ENCODE measurements at places on chromosomes 2 and 18.

DNA sequence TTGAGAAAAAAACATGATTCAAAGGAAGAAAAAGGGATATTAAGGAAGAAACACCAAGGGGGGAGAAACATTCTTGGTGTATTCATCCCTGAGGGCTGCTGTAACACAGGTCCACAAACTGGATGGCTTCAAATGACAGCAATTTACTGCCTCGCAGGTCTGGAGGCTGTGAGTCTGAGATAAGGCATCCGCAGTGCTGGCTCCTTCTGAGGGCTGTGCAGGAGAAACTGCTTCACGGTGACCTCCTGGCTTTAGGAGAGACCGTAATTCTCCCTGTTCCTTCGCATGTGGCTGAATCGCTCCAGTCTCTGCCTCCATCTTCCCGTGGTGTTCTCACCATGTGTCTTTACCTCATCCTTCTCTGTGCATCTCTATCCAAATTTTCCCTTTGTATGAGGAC, 490.7 kb downstream of the EIPR1 start:
- DNase-seq = no peak

DNA sequence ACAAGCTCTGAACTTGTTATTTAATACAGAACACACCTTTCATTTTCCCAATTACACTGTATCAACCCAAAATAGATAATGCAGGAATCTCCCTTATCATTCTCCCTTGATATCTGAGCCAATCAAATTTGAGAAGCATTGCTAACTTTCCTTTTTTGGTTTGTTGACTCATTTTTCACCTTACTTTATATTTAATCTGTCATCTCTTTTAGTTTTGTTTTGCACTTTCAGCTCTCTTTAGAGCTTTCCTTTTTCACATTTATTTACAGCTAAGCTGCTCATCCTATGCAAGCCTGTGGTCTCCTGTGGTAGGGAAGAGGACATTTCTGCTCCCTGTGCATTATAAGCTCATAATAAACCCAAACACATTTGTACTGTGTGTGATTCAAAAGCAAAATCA, 50.1 kb downstream of the ITGAV start:
- no peak for DNase-seq

DNA sequence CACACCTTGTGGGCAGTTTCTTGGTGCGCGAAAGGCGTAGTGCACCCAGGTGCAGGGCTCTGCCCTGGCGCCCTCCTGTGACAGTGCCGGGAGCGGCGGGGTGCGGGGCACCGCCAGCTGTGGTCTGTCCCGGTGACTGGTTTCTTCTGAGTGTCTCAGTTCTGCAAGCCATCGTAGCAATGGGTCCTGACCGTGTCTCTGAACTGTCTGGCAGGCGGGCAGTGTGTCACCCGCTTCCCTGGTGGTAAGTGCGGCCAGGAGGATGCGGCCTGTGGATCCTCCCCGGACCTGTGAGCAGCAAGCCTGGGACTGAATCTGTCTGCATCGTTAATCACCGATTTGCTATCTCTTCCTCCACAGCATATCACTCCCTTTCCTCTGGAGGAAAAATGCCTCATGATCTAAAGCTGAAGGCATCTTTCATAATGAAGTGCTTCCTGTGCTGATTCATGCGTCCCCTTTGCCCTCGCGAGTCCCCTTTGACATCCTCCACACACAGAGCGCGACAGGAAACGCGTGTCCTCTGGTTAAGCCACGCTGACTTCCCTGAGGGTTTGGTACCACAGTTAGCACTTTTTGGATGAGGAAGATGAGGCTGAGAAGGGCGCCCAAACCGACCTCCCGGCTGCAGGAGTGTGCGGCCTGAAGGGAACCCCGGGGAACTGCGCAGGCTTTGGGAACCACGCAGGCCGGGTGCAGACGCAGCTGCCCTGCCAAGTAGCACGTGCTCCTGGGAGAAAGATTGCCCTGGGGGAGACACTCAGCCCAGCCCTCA, 416.0 kb upstream of the HS6ST1 start:
- no peak for DNase-seq

GRCh38 chr2:71830497-71831192, 317.0 kb downstream of the CYP26B1 start:
- DNase-seq = no peak

- no peak for DNase-seq
These were observed 22.2 kb downstream of the ATAD2B start for GRCh38 chr2:23904692-23905091.

DNA sequence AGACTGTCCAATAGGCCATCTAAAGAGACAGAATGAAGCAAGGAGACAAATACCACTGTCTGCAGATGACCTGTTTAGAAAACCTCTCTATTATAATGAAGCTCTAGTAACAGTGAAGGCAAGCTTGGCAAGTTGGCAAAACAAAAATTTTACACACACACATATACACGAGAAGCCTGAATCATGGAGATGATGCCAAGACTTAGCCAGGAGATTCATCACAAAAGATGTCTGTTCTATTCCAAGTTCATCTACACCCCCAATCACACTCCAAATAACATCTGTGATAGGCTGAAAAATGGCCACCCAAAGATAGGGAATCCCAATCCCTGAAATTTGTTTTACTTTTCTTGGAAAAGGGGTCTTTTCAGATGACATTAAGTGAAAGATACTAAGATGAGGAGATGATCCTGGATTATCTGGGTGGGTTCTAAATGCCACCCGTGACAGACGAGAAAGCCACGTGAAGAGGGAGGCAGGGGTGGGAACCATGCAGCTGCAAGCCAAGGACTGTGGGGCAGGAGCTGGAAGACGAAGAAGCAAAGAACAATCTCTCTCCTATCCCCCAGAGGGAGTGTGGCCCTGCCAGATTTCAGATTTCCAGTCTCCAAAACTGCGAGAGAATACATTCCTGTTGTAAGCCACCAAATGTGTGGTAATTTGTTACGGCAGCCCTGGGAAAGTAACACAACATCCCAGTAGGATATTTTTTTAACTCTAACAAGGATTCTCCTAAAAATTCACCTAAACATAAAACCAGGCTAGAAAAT, 20.0 kb downstream of the HDLBP start:
- DNase-seq = no peak

DNA sequence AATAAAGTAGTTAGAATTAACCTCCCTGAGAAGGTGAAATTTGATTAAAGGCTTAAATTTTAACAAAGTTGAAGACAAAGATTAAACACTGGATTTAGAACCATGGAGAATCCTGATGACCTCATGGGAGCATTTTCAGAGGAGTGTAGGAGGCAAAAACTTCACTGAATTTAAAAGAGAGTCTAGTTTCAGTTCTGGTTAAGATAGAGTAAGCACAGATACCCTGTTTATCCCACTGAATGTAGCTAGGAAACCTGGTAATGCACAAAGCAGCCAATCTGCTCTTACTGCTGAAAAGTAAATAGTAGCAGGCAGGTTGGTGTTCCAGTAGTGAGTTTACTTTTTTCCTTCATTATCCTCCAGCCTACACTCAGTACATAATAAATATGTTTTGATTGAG, 654.9 kb upstream of the SYT4 start:
- DNase-seq = no peak

GRCh38 chr2:38430196-38430595, 53.1 kb upstream of the ATL2 start:
- DNase-seq = no peak

DNA sequence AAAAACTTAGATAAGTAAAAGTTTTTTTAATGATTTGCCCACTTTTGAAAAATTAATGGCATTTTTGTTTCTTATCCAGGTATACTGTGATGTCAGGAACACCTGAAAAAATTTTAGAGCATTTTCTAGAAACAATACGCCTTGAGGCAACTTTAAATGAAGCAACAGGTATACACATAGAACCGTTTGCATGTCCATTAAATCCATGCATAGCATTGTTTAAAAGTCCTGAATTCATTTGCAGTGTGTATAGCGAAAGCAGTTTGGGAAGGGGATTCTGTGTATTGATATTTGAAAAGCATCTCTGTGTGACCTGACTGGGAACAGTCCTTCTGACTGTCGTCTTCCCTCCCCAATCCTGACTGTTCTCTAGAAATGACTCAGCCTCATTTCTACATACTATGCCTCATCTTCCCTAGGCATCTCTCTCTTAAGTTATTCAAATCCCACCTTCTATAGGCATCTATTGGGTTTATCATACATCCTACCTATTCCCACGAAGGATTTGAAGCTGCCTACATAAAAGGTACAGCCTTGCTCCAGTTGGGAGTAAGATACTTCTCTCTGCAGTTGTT, 79.2 kb upstream of the MAP3K20 start:
- DNase-seq = no peak

DNA sequence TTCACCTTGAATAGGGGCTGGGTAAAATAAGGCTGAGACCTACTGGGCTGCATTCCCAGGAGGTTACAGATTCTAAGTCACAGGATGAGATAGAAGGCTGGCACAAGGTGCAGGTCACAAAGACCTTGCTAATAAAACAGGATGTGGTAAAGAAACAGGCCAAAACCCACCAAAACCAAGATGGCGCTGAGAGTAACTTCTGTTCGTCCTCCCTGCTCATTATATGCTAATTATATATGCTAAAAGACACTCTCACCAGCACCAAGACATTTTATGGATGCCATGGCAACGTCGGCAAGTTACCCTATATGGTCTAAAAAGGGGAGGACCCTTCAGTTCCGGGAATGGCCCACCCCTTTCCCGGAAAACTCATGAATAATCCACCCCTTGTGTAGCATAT, 711.5 kb upstream of the KLHL29 start:
- no peak for DNase-seq

GRCh38 chr2:222653280-222653679, 2.6 kb downstream of the FARSB start:
- no peak for DNase-seq

DNA sequence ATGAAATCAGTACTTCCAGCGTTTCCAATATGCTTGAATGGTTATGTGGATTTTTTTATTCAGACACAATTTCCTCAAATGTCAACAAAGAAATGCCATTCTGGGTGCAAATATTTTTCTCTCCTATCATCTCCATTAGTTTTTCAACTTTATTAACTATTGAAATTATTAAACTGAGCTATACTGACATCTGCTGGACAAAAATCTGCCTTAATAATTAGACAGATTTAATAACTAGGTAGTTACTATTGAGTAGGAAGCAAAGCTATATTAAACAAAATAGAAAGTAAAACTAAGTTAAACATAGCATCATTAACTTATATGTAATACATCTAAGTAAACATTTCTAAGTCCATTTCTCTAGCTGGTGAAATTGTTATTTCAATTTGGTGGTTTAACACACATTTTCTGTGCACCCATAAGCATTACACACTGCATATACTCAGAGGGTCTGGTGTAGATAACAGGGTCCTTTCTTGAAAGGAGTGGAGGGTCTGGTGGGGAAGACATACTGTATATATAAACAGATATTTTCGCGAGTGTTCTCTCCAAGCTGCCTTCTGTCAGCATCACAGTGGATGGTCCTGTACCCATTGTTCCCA, 77.0 kb downstream of the LANCL1 start:
- DNase-seq = no peak

DNA sequence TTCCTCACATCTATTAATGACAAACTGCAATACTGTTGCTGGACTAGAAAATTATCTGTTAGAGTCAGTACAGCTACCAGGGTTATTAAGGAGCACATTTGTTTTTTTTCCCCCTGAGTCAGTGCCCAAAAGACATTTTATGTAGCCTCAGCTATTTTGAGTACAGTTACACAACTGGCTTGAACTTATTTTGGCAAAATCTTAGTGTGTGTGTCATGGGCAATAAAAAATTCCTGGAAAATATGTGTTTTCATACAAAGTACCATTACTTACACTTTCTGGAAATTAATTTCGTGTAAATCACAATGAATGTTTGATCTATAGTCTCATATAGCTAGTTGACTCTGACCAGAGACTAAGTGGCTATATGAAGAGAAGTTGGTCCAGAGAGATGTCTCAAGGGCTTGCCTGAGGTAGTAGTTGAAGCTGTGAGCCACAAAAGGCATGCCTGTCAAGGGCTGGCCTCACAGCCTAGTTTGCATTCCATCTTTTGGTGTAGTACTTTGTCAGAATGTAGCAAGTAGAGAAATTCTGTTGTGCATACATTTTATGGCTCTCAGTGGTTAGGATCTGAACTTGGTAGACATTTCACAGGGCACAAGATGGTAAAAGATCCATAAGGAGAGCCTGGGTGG, 283.4 kb downstream of the MTX2 start:
- DNase-seq = no peak

- no peak for DNase-seq
These were observed 57.7 kb downstream of the BIN1 start for GRCh38 chr2:127048969-127049897.

DNA sequence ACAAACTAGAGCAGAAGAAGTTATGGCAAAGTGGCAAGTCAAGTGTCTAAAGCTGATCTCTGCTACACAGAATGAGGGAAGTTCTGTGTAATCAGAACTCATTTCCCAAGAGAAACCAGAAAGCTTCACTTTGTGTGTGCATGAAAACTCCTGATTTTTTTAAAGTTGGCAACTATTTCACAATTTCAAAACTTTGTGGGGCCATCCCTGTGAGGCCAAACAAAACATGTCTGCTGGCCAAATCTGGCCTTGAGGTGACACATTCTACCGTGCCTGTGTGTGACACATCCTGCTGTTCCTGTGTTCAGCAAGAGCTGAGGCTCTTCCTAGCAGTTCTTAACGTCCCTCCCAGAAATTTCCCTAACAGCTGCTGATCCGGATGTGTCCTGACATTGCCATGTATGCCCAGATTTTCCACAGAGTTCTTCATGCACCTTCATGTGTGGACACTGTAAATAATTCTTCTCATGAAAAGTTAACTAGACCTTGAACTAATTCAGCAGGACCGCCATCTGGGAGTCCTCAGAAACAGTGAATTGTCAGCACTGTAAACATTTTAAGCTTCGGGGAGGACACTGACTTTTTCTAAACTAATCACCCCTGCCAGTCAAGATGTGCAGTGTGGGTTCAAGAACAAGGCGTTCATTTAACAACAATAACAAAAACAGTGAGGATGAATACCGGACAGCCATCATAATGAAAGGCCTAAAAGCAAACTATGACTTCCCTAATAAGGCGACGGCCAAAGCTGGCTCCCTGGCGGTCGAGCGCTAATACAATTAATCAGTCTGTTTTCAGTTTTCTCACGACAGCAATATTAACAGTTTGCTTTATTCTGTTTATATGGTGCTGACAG, 99.0 kb downstream of the PLEKHM3 start:
- DNase-seq = no peak

DNA sequence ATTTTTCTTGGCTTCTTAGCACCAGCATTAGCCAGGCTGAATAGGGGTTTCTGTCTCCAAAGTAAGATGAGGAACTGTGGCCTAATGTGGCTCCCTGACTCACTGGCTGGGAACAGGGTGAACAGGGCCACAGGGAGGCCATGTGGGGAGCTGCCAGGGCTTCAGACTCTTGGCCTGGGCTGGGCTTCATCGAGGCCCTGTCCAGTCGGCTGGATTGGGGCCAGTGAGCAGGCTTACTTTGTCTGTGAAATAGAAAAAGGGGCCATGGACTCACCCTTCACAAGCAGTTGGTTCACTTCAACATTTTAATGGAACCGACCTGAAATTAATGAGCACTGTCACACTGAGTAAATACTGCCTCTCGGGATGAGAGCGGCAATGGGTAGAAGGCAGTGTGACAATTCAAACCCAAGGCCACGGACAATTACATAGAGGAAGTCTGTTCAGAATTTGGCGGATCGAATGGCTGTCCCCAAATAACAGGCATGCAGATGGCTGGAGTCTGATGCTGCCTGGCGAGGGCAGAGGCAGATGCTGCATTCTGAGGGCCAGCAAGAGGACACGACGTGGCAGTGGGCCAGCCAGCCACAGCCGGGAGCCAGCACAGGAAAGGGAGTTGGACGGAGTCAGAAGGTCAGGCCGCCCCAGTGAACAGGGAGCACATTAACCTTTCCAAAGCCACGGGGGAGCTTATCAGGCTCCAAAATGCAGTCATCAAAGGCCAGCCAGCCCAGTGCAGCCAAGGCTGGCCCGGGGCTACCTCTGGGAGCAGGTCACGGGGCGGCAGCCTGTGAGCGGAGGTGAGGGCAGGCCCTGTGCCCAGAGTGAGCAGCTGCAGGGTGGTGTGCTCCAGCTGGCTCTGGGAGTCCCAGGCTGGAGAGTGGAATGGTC, 146.6 kb upstream of the REV1 start:
- DNase-seq = no peak

All from stimulated activated CD4-positive, alpha-beta T cell treated with anti-CD3 and anti-CD28 coated beads, Interleukin-15, amount 100 ng/mL, for 1 hour (primary cell).